ENCODE measurements at places on chromosomes 2 and 18.

DNA sequence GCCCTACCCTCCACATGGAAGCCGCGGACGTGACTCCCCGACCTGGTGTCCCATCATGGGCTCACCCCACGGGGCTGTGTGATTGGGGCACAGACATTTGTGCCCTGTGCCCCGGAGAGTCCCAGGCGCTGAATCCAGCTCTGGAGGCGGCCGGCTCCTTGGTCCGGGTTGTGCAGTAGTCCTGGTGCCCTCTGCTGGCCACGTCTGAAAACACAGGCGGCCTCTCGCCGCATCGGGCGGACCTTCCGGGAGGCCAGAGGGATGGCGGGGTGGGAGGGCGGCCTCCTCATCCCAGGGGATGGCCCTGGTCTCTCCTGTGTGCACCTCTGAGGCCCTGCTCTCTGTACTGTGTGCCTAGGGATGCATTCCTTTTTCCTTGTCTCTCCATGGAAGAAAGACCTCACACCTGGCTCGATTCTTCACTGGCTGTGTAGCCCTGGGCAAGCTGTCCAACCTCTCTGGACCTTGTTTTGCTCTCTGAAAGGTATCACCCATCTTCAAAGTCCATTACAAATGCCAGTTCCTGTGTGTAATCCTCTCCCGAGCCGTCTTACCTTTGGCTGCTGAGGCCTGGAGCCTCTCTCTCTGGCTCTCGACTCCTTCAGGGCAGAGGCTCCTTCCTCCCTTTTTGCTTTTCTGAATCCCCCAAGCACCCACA, 27.6 kb downstream of the CELF4 start:
- peak; percentile 74 for DNase-seq

DNA sequence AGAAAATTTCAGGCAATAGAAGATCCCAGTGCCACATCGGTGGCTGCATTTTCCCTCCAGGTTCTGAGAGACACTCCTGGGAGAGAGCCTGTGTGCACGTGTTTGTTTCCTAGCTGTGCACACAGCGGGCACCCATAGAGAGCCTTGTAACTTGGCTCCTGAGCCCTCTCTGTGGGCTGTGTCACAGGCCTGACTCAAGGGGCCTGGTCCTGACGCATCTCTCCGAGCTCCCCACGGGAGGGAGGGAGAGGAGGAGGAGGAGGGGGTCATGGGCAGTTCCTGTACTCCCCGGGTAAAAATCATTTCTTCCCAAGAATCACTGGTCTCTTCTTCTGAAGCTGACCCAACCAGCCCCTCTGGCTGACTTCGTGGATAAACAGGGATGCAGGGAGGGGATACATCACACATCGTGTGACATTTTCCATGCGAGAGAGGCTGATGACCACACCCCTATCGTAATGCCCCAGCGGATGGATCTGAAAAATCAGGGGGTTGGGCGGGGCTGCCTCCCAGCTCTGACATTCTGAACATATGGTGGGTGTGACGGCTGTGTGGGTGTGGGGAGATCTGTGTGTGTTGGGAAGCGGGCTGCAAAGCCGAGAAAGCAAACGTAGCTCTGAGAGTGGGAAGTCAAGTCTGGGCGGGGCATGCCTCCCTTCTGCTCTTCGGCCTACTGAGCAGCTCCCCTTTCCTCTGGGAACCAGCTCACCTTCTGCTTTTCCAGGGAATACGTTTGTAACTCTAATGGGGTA, 308.3 kb upstream of the HS6ST1 start:
- peak; percentile 6 for DNase-seq

GRCh38 chr18:74420926-74421325, 36.2 kb downstream of the DIPK1C start:
- DNase-seq, result no peak

GRCh38 chr2:46859482-46859881, 56.1 kb downstream of the MCFD2 start:
- no peak for DNase-seq

DNA sequence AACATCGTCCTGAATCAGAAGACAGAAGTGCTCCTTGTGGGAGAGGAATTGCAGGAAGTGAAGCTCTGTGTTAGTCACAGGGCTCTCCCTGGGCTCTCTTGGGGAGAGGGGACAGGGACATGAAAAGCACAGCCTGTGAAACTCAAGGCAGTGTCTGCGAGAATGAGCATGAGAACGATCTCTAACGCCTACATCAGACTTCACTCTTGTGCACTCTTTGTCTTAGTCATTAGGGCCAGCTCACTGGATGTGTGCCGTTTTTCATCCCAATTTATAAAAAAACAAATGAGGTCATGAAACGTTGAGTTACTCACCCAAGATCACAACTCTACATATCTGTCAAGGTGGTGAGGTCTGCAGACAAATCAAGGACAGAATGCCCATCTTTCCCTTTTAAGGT, 27.0 kb upstream of the TWIST2 start:
- DNase-seq, result peak; percentile 53

DNA sequence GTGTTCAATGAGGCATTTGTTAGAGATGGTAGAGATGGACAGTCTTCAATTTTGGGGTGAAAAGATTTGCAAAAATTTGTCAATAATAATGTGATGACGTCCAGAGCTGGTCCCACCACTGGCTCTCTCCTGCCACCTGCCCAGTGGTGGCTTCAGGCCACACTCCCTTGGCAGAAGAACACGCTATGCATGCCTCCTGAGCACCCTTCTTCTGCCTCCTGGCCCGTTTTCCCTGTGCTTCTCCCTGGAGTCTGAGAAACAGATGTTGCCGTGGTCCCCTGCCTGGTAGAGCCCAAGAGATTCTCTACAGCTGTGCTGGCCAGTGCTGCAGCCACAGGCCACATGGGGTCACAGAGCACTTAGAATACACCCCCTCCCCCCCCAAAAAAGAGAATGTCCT, 33.6 kb downstream of the INPP5D start:
- no peak for DNase-seq

- DNase-seq, result no peak
Measured at GRCh38 chr2:48219234-48219554, 310.8 kb upstream of the STON1 start.

GRCh38 chr2:239361311-239361642, 39.5 kb downstream of the HDAC4 start:
- peak; percentile 43 for DNase-seq

DNA sequence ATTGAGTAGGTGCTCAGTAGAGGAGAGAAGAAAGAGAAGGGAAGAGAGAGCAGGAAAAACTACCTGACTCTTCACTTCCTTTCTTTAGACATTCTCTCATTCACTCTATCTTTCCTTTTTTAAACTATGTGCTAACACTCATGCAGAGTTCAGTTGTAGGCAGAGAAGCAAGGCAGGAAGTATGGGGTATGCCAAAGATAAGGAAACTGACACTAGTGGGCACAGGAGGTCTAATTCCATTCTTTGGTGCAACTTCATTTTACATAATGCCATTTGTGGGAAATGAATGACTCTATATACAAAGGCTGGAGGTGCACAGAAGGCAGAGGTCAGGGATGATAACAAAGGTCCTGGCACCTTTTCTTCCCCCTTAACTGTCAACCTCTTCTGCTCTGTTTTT, 35.1 kb upstream of the ACVR1 start:
- DNase-seq, result no peak

DNA sequence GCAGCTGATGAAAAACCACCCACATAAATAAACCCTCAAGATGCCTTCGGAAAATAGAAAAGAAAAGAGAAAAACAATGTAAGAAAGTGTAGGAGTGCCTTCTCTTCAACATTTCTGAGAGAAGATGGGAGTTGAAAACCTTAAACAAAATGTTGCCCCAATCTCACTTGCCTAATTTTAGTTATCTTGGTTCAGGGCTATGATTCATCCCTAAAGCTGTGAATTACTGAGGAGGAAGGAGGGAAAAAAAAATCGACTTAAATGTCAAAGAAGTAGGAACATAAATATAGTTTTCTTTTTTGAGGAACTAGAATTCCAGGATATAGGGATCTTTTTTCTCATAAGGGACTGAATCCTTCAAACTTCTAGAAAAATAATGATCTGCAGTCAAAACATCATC, 360.3 kb downstream of the TGIF1 start:
- peak; percentile 17 for DNase-seq

- DNase-seq, result peak; percentile 2
Measured at GRCh38 chr18:44323125-44323524, 357.6 kb upstream of the SETBP1 start.

- DNase-seq, result peak; percentile 49
Measured at GRCh38 chr2:147177071-147177857, 667.6 kb upstream of the ACVR2A start.

- DNase-seq, result peak; percentile 82
Measured at GRCh38 chr2:189421644-189422043, 19.6 kb upstream of the WDR75 start.

DNA sequence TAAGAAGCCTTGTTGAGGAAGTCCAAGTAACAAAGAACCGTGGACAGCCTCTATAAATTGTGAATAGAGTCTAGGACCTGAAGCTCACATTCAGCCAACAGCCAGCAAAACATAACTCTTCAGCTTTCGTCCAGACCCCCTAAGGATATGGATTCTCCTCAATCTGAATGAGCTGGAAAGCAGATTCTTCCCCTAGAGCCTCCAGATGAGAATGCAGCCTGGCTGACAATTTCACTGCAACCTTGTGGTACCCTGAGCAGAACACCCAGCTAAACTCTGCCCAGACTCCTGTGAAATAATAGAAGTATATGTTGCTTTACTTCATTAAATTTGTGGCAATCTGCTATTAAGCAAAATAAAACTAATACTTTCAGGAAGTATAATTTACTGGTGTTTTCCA, 483.5 kb upstream of the SLC8A1 start:
- no peak for DNase-seq

DNA sequence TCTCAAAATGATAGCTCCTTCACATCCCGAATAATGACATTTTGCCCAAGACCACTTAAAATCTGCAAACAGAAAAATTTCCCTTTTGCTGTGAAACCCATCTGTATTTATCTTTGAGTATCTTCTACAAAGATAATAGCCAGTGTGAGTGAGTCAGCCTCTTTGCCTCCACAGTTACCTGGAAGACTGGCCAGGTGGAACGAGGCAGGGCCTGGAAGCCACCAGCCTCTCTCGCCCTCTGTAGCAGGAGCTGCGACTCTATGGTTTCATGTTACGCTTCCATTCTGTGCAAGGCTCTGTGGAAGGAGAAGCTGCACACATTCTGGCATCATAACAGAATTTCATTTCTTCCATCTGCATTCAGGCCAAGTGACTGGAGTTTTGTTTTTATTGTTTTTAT, 9.5 kb downstream of the ELP2 start:
- DNase-seq, result no peak

- DNase-seq, result no peak
Measured at GRCh38 chr2:128687565-128687964, 368.9 kb upstream of the HS6ST1 start.

GRCh38 chr2:102915128-102915527, 153.3 kb downstream of the TMEM182 start:
- no peak for DNase-seq

- DNase-seq, result peak; percentile 5
Measured at GRCh38 chr2:73561422-73561821, 80.8 kb downstream of the NAT8 start.

DNA sequence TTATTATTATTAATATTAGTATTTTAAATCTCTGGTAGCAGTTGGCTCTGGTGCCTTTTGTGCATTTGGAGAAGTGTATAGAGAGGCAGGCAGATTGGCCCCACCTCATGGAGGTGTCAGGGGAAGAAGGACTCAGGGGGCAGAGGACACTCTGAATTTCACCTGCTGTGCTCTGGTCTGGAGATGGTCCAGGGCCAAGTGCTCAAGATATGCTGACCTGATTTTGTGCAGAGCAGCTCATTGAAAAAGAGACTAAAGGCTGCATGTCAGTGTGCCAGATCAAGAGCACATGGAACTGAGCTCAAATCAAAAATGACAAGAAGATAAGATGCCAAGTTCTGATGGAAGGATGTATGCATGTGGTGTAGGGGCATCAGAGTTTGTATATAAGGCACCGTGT, 323.6 kb upstream of the TNP1 start:
- DNase-seq, result no peak

- no peak for DNase-seq
Measured at GRCh38 chr18:58407263-58407648, 221.6 kb downstream of the ALPK2 start.

DNA sequence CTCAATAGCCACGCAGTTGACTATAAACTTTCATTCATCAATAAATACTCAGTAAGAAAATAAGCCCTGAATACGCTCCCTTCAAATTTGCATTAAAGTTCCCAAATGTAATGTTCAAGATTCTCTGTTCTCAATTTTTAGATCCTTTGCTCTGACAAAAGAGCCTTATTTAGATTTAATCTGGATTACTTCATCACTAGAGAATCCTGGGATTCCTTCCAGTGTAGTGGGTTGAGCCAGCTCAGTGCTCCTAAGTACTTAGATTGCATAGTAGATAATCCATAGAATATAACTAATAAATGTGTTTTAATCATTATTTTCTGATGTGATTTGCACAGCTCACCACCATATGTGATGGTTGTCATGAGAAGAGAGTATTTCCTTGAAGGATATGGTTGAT, 1286.2 kb downstream of the SUCLG1 start:
- DNase-seq, result no peak

DNA sequence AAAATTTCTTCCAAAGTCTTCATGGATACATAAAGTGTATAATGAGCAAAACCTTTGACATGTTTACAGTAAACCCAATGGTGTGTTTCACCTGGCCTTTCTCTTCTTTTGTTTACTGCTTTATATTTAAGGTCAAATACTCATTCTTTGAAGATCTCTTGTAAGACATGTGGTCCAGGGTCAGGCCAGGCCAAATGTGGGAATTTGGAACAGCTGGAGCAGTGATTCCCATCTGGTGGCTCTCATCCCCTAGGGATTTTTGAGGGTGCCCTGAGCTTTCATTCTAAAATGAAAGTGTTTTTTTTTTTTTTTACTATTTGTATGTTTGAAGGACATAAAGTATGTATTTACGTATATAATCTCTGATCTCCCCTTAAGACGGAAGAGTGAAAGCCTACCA, 13.8 kb upstream of the MGAT5 start:
- no peak for DNase-seq

GRCh38 chr2:130376433-130377293, 20.8 kb downstream of the PTPN18 start:
- DNase-seq, result no peak

DNA sequence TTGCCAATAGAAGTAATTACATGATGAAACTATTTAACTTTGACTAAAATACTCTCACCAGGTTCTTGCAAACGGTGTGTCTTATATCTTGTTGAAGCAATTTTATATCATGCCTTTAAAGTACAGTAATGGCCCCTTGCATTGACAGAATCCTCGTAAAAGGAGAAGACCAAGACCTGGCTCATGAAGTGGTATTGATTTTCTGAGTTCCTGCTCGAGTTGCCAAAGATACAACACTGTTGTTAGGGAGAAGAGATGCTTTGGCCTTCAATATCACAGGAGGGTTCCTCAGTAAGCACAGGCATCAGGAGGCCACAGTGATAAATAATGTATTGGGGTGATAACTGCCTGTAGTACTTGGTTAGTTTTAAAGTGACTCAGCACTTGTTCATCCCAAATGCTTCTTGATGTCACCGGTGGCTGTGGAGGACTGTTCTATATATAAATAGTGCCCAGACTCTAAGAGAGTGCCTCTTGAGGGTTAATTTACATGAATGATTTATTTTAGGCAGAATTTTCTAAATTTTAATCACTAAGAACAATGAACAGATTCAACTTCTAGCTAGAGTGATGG, 571.7 kb upstream of the FANCL start:
- DNase-seq, result no peak

GRCh38 chr2:240585681-240586197, 795 bp upstream of the CAPN10 start:
- no peak for DNase-seq

All from cardiac fibroblast (primary cell).